Left renal pelvis (tissue), 4 donors: ENCODE measurements at places on chromosomes 6 and 20.

- DNase-seq: no peak
Observed at GRCh38 chr6:151877458-151877857, 70.0 kb downstream of the ESR1 start.

- DNase-seq: peak; percentile 51
Observed at GRCh38 chr6:138428944-138429598, 25.0 kb downstream of the HEBP2 start.

DNA sequence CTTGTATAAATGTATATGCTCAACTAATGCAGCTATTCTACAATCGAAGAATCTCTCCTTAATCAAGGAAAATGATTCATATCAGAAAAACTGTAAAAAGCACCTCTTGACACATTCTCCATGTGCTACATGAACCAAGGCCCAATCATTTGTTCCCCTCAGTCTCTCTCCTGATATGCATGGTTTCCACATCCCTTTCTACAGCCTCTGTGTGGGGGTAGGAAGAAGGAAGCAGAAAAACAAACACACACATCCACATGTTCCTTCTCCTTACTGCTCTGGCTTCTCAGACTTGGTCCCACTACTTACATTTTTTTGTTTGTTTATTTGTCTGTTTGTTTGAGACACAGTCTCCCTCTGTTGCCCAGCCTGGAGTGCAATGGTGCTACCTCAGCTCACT lies 510.5 kb downstream of the PRKN start:
- no peak for DNase-seq

DNA sequence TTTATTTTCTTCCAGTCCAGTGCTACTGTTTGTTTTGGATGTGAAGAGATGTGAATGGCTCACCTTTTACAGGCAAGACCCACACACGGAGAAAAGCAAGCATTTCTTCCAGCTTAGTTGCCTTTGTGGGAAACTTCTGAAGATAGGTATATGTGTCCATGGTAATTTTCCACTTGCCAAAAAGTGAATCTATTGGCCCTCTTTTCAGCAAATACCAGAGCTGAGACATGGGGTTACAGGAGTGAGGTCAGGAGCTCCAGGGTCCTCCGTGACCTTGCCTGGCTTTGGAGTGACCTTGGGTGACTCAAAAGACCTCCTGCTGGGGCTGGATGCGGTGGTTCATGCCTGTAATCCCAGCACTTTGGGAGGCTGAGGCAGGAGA lies 166.7 kb downstream of the SCML4 start:
- DNase-seq: no peak

DNA sequence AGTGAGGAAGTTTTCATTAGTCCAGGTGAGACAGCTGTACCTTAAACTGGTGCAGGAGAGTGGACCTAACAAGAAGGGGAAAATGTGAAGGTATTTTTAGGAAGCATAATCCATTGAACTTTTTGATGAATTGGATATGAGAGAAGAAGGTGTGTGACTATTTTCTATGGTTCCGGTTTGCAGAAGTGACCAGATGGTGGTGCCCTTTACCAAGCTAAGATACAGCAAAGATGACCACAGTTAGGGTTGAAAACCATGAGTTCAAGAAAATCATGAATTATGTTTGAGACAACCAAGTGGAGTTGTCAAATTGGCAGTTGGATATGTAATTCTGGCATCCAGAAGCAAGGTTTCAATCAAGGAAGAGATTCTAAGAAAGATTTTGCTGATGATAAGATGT lies 61.9 kb upstream of the NRSN1 start:
- no peak for DNase-seq

DNA sequence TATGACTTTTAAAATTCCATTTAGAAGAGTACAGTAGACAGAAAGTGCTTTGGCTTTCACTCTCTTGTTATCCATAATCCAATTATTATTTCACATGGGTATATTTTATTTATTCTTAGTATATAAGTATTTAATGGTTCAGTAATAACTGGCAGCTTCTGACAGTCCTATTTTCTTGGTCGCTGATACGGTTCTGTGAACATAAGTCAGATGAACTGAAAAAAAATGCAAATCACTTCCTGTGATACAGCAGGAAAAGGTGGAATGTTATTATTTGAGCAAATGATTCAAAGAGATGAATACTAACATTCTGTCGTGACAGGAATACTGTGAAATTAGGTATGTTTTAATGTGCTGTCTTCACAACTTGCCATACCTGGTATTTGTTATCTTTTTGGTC lies 132.3 kb downstream of the ARHGAP18 start:
- DNase-seq: no peak

GRCh38 chr6:12283904-12284303 lies 6.3 kb upstream of the EDN1 start:
- DNase-seq: no peak

DNA sequence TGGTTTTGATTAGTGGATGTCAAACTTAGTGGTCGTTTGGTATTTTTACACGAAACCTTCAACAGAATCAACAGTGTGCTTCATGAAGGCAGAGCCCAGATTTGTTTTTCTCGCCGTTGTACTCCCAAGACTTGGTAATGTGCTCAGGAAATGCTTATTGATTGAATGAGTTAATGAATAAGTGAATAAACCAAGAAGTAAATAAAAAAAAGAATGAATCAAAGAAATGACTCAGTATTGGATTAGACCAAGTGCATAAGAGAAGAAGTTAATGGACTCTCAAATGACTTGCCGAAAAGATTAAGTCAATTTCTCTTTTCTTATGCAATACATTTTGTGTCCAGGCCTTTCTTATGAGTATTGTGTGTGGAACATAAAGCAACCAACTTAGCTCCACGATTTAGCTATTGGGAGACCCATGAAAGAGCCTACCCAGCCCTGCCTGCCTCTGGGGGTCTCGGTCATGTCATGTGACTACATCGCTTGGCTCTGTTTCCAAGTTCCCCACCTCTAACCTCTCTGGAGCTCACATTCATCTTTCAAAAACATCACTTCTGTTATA lies 10.6 kb upstream of the FUCA2 start:
- DNase-seq: no peak
